ENCODE measurements at places on chromosomes 5 and 9.

GRCh38 chr9:137506702-137507171, 43.5 kb downstream of the PNPLA7 start:
- no peak for DNase-seq

DNA sequence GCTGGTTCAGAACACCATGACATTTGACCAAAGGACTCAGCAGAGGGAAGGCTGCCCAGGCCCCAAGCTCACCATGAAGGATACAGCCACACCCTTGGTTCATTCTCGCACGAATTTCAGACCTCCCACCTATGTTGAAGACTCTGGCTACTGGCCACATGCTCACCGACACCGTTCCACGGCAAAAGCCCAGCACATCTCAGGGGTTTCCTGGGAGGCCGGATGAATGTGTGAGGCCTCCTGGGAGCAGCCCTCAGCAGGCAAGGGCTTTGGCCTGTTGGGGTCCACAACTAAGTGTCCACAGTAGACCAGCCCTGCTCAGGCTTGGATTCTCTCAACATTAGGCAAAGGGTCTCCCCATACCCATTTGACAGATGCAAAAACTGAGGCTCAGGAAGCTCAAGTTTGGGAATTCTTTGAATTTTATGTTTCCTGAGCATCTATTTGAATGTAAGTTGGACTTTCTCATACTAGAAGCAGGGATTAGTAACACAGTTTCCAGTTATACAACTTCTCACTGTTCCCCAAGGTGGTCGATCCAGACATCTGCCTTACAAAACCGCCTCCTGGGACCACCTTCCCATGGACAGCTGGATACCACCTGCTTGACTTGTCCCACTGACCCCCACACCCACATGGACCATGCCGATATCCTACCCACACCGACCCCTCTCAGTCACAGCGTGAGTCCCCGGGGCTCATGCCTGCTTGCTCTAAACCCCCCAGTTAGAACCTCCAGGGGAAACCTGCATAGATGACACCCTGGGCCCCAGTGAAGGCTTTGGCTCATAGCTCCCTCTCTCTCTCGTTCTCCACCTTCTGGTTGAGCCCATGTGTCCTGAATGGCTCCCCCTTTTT, 27.9 kb downstream of the CCT5 start:
- peak; percentile 54 for DNase-seq

GRCh38 chr9:130542457-130543228, 36.7 kb upstream of the FUBP3 start:
- DNase-seq, result no peak

DNA sequence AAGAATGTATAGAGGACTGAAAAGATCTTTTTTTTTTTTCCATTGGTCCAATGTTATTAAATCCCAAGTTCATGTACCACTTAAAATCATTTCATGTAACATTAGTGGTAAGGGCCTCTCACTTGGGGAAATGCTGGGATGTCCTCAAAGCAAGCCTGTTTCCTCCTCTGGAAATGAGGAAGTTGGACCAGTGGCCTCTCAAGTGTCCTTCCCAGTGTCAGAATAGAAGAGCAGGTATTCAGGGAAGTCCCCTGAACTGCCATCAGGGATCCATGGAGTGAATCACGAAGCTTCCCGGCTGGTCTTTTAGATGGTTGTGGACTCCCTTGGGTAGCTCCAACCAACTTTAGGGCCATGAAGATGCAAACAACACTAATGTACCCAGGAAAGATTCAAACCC, 55.2 kb upstream of the AFAP1L1 start:
- DNase-seq, result no peak

GRCh38 chr9:125902214-125902613, 155.0 kb downstream of the PBX3 start:
- no peak for DNase-seq

DNA sequence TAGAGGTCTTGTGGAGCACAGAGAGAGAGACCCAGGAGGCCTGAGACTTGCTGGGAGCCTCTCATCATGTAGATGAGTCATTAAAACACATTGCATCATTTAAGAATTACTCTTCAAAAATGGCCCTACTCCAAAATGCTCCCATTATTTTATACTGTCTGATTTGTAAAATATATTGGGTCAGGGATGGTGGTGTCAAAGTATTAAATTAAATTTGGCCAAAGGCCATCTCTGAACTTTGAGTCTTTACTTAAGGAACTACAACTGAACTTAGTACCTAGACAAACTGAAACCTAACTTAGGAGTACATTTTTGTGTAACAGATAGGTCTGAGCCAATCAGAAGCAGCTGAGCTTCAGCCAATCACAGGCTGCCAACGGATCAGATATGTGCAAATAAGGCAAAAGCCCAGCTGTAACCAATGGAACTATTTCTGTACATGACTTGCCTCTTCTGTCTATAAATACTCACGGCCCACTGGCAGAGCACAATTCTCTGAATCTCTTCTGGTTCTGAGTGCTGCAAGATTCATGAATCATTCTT, 657.2 kb downstream of the TLE1 start:
- DNase-seq, result no peak

GRCh38 chr9:8734760-8735159, 935.2 kb upstream of the DMAC1 start:
- no peak for DNase-seq

- DNase-seq, result peak; percentile 59
These were observed 30.6 kb upstream of the ANKRD33B start for GRCh38 chr5:10533226-10533625.

DNA sequence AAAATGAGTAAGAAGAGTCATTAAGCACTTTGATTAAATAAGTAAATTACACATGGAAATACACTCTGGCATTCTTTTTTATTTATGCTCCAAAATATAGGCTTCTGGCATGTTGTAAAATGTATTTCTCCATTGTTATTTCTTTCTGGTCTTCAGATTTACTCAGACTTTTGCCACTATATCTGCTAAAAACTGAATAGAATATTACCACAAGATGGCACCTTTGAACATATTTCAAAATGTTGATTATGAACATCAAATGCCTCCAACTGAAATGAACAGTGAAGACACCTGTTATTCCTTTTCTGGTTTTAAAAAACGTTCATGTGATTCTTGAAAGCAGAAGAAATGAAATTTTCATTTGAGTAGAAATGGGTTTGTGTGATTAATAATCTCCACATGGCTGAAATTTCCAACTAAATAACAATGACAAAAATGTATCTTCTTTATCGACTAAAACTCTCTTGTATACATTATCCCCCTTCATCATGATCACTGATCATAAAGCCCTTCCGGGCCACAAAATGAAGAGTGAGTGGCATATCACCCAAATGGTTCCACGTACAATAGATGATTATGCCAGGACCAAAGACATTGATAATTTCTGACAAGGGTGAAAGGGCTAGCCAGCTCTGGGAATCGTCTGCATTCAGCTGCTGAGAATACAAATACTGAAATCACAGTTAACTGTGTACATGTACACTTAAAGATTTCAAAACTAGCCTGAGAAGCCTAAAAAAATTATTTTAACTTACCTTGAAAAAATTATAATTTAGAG, 23.8 kb downstream of the TYRP1 start:
- DNase-seq, result no peak

DNA sequence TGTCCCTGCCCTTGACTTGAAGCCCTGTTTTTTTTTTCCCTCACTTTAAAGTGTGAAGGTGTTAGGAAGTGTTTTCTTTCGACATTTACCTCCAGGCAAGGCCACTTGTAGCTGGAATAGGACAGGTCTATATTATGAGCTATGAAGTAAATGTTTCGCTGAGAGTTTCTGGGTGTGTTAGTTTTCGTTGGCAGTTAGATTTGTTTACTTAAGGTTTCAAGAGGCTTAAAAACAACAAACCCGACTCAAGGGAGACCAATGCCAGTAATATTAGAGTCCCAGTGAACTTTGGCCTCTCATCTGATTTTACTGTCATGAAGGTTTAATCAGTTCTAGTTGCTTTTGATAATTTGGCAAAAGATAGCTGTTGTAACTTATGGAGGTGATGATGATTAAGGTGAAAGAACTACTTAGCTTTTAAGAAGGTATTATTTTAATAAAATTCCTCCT, 25.2 kb downstream of the OCLN start:
- DNase-seq, result no peak

DNA sequence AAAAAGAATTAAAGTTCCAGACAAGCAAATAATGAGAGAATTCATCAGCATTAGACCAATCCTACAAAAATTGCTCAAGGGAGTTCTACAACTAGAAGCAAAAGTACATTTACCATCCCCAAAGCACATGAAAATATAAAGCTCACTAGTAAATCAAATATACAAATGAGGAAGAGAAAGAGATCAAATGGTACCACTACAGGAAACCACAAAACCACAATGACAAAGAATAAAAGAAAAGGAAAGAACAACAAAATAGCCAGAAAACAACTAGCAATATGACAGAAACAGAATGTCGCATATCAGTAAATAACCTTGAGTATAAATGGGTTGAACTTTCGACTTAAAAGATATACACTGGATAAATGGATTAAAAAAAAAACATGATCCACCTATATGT, 739.0 kb downstream of the DTWD2 start:
- no peak for DNase-seq

DNA sequence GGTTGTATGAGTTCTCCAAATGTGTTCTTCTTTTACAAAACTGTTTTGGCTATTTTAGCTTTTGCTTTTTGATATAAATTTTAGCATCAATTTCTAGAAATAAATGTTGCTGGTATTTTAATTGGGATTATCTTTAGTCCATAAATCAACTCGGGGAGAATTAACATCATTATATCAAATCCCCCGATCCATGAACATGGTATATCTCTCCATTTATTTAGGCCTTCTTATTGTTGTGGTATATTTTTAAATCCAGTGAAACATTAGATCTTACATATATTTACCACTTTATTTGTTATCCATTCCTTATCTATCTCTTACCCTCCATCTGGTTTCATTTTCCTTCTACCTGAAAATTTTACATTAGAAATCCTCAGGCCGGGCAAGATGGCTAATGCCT, 7.3 kb upstream of the CDKN2AIPNL start:
- DNase-seq, result no peak

DNA sequence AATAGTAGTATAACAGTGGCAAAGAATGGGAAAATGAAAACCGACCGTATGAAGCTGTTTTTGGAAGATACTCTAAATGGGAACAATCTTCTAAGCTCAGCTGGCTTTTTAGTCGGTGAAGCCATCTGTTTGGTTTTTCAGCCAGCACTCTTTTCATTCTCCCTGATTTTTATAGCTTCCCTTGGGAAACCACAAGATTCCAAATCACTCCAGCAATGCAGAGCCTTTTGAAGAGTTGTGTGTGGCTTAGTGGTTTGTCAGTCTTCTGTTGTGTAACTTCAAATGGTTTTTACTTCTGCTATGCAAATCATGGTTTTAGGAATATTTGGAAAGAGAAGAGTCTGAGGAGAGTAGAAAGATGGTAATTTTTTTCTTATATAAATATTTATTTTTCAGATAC, 180.7 kb downstream of the KDM4C start:
- no peak for DNase-seq

DNA sequence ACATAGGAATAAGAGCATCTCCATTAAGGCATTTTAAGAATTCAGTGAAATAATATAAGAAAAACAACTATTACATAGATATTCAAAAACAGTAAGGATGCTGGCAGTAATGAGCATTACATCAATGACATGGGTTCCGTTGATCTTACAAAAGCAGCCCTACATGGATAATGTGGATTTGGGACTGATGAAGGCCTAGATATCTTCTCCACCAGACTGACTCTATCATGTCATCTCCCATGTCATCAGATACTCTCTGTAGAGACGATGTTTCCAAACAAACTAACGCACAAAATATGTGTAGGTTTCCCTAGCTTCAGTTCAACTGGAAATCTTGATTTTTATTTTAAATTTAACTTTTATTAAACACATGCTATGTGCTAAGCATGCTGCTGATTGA, 3.6 kb downstream of the LURAP1L start:
- DNase-seq, result no peak

DNA sequence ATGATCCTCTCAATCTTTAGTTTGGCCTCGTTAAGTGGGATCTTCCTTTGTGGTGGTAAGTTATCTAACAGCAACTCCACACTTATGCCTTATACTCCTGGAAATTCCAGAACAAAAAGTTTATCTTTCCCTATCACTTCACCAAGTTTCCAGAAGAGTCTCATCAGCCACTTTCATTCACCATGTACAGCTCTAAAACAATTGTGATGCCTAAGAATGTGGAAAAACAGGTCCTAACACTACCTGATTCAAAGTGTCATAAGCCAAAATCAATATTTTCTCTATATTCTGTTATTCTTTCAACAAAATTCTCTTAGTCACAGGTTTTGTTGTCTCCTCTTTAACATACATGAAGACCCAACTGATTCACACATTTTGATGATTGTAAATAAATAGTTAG, 342.4 kb upstream of the TYRP1 start:
- DNase-seq, result no peak

- DNase-seq, result no peak
These were observed 51.0 kb upstream of the FCN1 start for GRCh38 chr9:134968823-134969090.

- DNase-seq, result no peak
These were observed 19.9 kb downstream of the ABITRAM start for GRCh38 chr9:108953983-108954574.

GRCh38 chr5:111603446-111603827, 91.1 kb upstream of the STARD4 start:
- no peak for DNase-seq

GRCh38 chr5:62538017-62538942, 40.3 kb upstream of the LRRC70 start:
- DNase-seq, result no peak

- no peak for DNase-seq
These were observed 211.6 kb downstream of the MAST4 start for GRCh38 chr5:66807743-66808142.

GRCh38 chr9:136010615-136011361, 49.6 kb upstream of the UBAC1 start:
- DNase-seq, result no peak

DNA sequence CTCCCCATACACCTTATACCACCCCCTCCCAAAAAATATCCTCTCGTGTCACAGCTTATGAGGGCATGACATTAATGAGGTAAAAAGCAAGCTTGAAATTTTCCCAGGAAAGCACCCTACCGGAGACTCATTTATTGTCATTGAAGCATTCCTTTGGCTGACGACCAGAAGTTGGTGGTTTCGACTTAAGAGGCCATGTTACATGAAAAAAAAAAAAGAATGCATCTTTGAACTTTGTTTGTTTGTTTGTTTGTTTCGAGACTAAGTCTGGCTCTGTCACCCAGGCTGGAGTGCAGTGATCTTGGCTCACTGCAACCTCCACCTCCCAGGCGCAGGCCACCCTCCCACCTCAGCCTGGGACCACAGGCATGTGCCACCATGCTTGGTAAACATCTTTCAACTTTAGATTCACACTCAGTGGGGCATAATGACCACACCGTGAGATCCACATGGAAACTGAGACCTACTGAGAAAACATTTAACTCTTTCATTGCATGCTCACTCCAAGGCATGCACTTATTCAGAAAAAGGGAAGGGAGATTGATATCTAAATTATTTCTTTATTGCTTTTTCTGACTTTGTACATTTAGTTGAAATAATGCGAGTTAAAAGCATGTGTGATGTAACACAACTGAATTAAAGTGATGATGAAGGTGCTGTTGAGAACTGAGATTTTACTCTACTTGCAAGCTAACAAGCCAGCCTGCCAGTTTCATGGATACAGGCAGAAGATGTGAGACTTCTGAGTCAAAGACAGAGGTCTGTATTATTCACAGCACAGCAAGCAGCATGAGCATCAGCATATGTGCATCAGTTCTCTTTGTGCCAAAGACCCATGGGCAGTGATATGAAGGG, 5.1 kb upstream of the RAB14 start:
- no peak for DNase-seq

GRCh38 chr9:131125038-131125287, 423 bp upstream of the NUP214 start:
- DNase-seq, result no peak

- no peak for DNase-seq
These were observed 133.4 kb upstream of the PAPPA start for GRCh38 chr9:116020146-116020545.

- DNase-seq, result no peak
These were observed 17.6 kb upstream of the LCP2 start for GRCh38 chr5:170315154-170315553.
